ENCODE measurements at places on chromosomes 7 and 10.

DNA sequence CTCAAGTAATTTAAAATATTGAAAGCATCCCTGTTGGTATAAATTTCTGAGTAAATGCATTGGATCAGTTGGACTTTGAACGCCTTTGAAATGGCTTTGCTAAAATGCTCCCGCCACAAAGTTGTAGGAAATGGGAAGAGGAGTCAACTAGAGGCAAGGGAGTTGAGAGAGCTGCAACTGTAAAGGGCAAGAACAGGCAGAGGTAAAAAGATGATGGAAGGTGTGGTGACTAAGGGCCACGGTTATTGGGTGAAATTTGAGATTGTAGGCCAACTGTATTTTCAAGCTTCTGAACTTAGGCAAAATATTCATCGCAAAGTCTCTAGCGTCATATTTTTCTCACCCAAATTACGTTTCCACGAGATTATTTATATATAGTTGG, 595 bp upstream of the SUMF2 start:
- DNase-seq, result no peak

DNA sequence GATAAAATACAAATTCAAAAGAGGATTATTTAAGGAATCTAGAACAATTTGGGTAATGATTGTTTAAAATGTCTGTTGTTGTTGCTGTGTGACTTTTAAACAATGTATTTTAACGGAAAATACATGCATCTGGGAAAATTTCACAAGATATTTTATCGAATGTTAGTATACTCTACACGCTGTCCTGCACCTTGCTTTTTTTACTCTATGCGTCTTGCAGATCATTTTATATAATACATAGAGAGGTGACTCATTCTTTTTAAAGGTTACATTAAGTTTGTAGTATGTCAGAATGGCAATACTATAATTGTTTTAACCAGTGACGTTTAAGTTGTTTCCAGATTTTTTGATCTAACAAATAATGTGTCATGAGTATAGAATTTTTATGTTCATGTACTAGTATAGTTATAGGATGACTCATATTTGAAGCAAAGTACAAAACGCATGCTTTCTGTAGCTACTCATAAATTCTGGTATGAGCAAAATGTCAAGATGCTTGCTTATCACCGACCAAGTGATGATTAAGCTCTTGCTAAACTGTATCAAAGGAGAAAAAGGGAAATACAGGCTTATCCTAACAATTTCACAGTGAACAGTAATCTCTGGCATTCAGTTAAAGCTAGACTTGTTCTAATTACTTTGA, 4.9 kb downstream of the DKK1 start:
- DNase-seq, result no peak

DNA sequence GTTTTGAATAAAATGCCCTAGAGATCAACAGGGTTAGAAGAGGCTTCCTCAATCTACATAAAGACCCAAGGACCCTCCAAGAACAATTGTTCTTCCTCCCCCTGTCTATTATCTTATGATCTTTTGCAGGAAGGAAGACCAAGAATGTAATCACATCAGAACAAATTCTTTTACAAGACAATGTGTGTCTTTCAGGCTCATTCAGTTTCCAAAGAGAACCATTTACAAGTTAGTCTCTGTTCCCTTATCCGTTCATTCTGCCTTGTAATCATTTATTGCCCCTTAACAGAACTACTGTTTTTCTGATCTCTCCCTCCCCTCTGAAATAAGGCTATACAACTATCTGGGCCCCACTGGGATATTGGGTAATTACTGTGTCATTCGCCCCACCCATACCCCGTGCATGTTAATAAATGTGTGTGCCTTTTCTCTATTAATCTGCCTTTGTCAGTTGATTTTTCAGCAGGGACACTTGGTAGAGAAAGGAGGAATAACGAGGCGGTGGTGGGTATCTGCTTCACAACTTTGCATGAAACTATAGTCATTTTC, 5.7 kb upstream of the MKRN1 start:
- DNase-seq, result no peak

GRCh38 chr7:158811461-158811860, 17.8 kb downstream of the ESYT2 start:
- DNase-seq, result no peak

DNA sequence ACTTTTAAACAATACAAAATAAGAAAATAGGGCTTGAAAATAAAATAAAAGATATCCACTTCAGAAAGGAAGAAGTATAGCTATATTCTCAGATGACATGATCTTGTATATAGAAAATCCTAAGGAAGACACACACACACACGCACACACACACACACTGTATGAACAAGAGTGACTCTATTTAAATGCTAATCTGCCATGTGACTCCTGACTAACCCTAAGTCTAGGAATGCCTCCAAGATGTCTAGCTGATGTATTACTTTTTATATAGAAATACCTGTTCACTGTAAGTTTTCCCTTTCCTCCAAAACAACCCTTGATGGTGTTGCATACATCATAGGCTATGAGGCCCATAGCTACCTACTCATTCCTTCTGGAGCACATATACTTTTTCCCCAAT, 173.1 kb upstream of the LRRTM3 start:
- DNase-seq, result no peak
